Hepatocyte (in vitro differentiated cells): ENCODE measurements at places on chromosomes 2 and 18. TPM values are rescaled to one million over a fixed set of nuclear protein-coding genes. Genes with fewer than 3 reads are reported as not detected.

POTEJ gene
- not detected in 2 replicates for polyA plus RNA-seq

NEURL3 gene
- polyA plus RNA-seq = 1.8 and 10.5 TPM in 2 replicates

ALPI gene
- 2.7 and 3.5 TPM in 2 replicates for polyA plus RNA-seq

KATNAL2 gene
- 2.2 and 4.3 TPM in 2 replicates for polyA plus RNA-seq

NHEJ1 gene
- polyA plus RNA-seq = 18.1 and 18.2 TPM in 2 replicates

TUBB8B gene
- polyA plus RNA-seq = 0.24 and 0.47 TPM in 2 replicates

ZNF142 gene
- polyA plus RNA-seq = 7.7 and 8.9 TPM in 2 replicates

DPYSL5 gene
- 0.21 and 0.99 TPM in 2 replicates for polyA plus RNA-seq

HES6 gene
- 23.0 and 28.5 TPM in 2 replicates for polyA plus RNA-seq

ANO7 gene
- polyA plus RNA-seq = 1.4 and 3.0 TPM in 2 replicates

TCF7L1 gene
- 20.6 and 26.2 TPM in 2 replicates for polyA plus RNA-seq

WDR12 gene
- 48.5 and 52.0 TPM in 2 replicates for polyA plus RNA-seq

HOXD13 gene
- polyA plus RNA-seq = 19.3 and 24.7 TPM in 2 replicates

CCDC121 gene
- polyA plus RNA-seq = 2.7 and 5.4 TPM in 2 replicates

SP140 gene
- polyA plus RNA-seq = 0.40 and 0.51 TPM in 2 replicates

PLGLB1 gene
- polyA plus RNA-seq = 7.4 and 9.8 TPM in 2 replicates

CD207 gene
- polyA plus RNA-seq = 0.29 TPM in 1 of 2 replicates, not detected in the other

KLHL29 gene
- polyA plus RNA-seq = 9.7 and 9.9 TPM in 2 replicates

SP100 gene
- 30.5 and 39.9 TPM in 2 replicates for polyA plus RNA-seq

UGT1A9 gene
- 2.1 and 12.6 TPM in 2 replicates for polyA plus RNA-seq

PELI1 gene
- polyA plus RNA-seq = 30.5 and 32.6 TPM in 2 replicates

HOXD11 gene
- 9.9 and 11.5 TPM in 2 replicates for polyA plus RNA-seq

CNDP1 gene
- 0.23 and 0.74 TPM in 2 replicates for polyA plus RNA-seq

UGT1A5 gene
- polyA plus RNA-seq = not detected in 2 replicates

ATOH8 gene
- 1.3 and 2.1 TPM in 2 replicates for polyA plus RNA-seq

LYG2 gene
- not detected in 2 replicates for polyA plus RNA-seq

TWIST2 gene
- 11.3 and 13.5 TPM in 2 replicates for polyA plus RNA-seq

DARS1 gene
- 52.5 and 67.0 TPM in 2 replicates for polyA plus RNA-seq

ZNF521 gene
- polyA plus RNA-seq = 9.0 and 11.1 TPM in 2 replicates

SERPINB12 gene
- not detected in 2 replicates for polyA plus RNA-seq

SPEG gene
- 35.8 and 40.0 TPM in 2 replicates for polyA plus RNA-seq

POTEE gene
- 2.5 and 2.9 TPM in 2 replicates for polyA plus RNA-seq

NCL gene
- 349 and 368 TPM in 2 replicates for polyA plus RNA-seq

AKAIN1 gene
- not detected in 2 replicates for polyA plus RNA-seq

DSG4 gene
- 0.41 TPM in 1 of 2 replicates, not detected in the other for polyA plus RNA-seq
